Fibroblast of the aortic adventitia (primary cell): ENCODE measurements at places on chromosomes 3 and 15.
A peak's percentile ranks its signal among the peaks of the same experiment; 100 is the strongest.

- DNase-seq = no peak
Measured at GRCh38 chr3:50658416-50658815, 16.3 kb upstream of the DOCK3 start.

- DNase-seq = no peak
Measured at GRCh38 chr3:37301980-37302708, 127.8 kb upstream of the LRRFIP2 start.

DNA sequence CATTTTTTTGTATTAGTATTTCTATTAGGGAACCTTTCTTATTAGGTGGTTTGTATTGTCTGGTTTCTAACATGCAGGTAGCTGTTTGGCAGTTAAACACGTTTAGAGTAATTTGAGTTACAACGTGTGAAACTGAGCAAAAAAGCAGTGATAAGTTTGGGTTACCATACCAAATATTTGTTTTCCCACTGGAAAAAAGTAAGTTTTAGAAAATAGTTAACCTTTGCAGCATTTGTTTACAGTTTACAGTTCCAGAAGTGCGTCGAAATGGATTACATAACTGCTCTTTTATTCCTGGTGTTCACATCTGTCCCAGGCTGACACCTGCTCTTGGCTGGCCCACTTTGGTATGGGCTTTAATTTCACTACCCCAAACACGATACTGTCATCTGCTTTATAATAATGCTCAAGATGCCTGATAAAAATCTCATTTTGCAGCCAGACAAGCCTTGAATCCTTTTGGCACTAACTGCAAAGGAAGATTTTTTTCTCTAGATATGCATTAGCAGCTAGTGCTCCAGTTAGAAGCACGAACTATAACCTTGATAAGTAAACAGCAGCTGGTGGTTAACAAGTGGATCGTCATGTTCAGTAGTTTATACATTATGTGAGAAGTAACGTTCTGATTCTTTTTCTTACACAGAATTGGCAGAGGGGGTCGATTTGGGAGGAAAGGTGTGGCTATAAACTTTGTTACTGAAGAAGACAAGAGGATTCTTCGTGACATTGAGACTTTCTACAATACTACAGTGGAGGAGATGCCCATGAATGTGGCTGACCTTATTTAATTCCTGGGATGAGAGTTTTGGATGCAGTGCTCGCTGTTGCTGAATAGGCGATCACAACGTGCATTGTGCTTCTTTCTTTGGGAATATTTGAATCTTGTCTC is 5.3 kb downstream of the EIF4A2 start:
- peak; percentile 13 for DNase-seq

DNA sequence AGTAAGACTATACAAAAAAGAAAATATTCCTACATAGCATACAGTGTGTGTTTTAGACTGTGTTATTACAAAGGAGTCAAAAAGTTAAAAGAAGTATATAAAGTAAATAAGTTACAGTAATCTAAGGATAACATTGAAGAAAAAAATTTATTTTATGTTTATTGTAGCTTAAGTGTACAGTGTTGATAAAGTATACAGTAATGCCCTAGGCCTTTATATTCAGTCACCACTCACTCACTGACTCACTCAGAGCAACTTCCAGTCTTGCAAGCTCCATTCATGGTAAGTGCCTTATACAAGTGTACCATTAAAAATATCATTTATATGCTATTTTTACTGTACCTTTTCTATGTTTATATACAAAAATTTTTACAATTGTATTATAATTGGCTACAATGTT is 220.1 kb downstream of the BCHE start:
- DNase-seq = no peak

- DNase-seq = peak; percentile 88
Measured at GRCh38 chr3:9226326-9226725, 23.1 kb downstream of the SRGAP3 start.

- no peak for DNase-seq
Measured at GRCh38 chr3:71500696-71501095, 82.8 kb downstream of the FOXP1 start.

GRCh38 chr3:19146685-19147650 is 1.3 kb upstream of the KCNH8 start:
- DNase-seq = peak; percentile 29

GRCh38 chr3:185988080-185988815 is 50.4 kb upstream of the TRA2B start:
- DNase-seq = no peak
